ENCODE measurements at places on chromosomes 2 and 18.

- DNase-seq: no peak
Measured at GRCh38 chr2:130241041-130241707, 42.9 kb upstream of the TUBA3E start.

GRCh38 chr2:43008388-43008787 is 216.0 kb upstream of the HAAO start:
- no peak for DNase-seq

GRCh38 chr18:11501352-11501751 is 108.0 kb upstream of the SLC35G4 start:
- no peak for DNase-seq

- no peak for DNase-seq
Measured at GRCh38 chr18:2902327-2902726, 55.5 kb downstream of the EMILIN2 start.

DNA sequence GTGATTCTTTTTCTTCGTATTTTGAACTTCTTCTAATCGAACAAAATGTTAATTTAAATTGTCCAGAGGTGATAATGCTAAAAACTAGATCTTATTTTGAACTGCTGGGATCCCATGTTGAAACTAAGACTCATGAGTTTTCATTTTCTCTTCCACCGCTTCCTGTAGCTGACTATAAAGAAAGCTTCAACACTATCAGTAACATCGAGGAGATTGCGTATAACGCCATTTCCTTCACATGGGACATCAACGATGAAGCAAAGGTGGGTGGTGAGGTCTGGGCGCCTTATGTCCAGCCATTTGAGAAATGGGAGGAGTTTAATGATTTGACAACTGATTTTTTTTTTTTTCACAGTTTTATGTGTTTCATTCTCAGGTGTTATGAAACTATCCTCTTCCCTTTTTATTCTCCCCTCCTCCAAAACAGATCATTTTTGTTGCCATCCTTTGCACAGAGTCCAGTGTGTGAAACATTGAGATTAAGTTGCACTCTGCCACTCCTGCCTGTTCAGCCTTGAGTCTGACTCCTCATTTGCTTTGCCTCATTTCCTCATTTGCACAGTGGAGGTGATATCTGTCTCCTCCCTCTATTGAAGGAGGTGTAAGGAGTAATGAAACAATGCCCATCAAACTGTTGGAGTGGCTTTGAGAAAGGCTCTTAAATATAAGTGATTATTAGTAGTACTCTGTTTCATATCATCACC is 13.8 kb downstream of the GRHL1 start:
- DNase-seq: no peak

DNA sequence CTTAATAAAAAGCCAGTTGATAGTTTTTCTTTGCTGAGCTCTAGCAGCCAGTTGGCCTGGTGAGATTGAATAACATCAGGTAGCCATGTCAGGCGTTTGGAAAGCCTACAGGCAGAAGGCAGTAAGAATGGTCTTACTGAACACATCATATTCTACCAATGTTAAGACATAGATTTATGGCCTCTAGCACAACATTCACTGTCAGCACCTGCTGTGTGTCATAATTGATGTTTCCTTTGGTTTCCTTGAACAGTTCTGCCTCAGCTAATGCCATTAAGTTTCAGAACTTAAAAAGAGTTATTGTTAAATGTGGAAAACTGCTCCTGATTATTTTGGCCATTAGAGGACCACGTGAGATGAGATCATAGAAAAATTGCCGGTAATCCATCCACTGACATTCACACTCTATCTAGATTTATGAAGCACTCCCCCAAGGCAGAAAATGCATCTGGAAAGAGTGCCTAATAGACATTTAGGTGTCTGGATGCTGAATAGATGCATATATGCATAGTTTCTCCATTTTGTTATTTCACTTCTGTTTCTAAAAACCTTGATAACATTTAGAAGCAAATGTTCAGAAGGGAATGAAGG is 434.7 kb downstream of the PTPRM start:
- DNase-seq: no peak

DNA sequence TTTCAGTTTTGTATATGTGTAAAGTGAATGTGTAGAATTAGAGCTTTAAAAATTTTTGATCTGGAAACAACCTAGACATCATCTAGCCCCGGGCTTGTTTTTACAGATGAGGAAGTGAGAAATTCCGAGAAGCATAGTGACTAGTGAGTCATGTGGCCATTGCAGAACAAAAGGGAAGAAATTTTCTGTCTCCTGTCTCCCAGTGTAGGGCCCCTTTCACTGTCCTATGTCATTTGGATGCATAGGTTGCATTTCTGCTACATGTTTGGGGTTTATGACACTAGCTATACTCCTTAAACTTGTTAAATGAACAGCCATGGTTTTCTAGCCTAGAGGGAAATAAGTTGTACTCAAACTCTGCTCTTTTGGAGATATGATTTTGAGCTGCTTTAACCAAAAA is 84.6 kb downstream of the PLCL1 start:
- no peak for DNase-seq

GRCh38 chr18:36532815-36533214 is 235.3 kb downstream of the FHOD3 start:
- DNase-seq: no peak

DNA sequence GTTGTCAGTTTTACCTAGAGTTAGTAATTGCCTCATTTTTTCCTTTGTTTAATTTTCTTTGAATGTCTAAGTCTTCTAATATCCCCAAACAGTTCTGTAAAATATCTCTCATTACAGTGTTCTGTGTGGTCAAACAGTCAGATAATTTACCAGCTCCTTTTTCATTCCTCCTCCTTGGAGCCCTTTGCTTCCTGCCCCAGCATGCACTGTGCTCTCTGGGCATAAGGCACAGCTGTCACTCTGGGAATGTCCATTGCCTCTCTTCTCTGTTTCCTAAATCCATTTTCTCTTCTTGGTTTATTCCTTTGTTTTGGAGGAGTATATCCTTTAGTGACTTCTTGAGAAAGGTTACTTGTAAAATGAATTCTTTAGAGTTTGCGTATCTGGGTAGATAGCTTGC is 139.3 kb downstream of the PLCL1 start:
- no peak for DNase-seq

DNA sequence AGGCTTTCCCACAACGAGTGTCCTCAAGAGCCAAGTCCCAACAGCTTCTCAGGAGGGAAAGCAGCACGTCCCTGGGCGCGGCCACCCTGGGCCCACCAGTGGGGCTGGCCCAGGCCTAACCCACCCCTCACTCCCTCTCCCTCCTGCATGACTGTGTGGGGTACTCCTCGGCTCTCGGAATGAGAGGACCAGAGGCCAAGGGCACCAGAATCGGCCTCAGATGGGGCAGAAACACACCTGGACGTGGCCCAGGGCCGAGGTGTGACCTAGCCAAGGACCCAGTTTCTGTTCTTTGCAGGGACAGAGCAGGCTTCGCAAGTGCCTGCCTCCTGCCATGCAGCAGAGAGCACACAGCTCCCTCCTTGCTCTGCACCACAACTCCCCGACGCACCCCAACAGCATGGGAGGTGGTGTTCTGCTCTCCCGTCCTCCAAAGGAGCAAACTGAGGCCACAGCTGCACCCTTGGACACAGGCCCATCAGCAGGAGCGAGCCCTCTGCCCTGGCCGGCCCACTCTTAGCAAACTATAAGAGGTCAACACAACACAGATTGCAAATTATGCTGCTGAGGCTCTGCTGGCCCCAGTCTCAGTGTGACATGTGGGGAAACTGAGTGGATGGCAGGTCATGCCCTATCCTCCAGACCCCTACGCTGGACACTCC is 19.7 kb downstream of the HS6ST1 start:
- DNase-seq: no peak

DNA sequence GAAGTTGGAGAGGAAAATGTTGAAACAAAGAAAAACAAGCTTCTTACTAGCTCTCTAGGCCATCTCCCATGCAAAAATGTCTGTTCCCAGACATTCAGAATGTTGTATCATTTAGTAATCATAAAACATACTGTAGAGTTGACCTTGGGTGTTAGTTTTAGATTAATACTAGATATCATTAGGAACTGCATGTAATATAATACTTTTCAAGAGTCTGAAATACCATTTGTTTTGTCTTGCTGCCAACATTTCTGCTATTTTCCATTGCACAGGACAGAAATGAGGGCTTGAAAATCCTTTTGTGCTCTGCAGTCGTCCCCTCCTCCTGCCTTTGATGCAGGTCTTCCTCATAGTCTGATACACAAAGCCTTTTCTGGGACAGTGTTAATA is 89.5 kb upstream of the RBMS1 start:
- no peak for DNase-seq

GRCh38 chr2:67503066-67503795 is 106.1 kb downstream of the ETAA1 start:
- DNase-seq: no peak

DNA sequence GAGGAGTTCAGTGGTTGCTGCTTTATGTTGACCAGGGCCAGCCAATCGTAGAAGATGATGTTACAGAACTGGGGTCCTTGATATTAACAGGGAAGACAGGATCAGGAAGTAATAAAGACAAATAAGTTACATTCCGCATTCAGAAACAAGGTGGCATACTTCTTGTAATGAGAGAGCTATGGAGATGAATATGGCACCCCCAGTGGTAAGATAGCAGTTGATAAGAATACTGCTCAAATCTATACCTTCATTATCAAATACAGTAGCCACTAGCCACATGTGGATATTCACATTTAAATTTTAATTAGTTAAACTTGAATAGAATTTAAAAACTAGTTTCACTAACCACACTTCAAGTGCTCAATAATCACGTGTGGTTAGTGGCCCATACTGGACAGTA is 290.4 kb upstream of the RBMS1 start:
- no peak for DNase-seq

GRCh38 chr2:80403081-80403480 is 98.5 kb upstream of the LRRTM1 start:
- DNase-seq: no peak

DNA sequence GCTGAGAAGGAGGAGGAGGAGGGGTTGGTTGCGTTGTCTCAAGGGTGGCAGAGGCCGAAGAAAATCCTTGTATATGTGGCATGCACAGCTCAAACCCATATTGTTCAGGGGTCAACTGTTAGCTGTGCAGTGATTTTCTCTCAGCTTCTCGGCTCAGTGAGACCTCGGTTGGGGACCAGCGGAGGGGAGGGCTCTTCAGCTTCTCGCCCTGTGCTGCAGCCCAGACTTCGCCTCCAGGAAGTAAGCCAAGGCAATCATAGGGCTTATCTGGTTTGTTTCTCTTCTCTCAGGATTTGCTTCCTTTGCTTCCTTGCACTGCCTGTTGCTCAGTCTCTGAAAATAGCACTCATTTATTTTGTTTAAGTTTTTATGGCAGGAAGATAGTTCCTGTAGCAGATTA is 85.5 kb downstream of the SOWAHC start:
- DNase-seq: no peak

DNA sequence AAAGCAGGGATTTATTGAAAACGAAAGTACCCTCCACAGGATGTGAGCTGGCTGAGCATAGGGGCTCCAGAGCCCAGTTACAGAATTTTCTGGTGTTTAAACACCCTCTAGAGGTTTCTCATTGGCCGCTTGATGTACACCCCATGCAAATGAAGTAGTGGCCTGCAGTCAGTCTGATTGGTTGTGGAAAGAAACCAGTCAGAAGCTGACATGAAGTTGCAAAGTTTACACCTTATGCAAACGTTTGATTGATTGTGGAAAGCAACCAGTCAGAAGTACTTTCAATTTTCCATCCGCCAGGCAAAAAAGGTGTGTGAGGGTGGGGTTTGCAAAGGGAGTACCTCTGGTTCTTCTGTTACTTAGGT is 62.3 kb downstream of the VWA3B start:
- no peak for DNase-seq

- DNase-seq: no peak
Measured at GRCh38 chr2:62423235-62423634, 82.8 kb downstream of the TMEM17 start.

DNA sequence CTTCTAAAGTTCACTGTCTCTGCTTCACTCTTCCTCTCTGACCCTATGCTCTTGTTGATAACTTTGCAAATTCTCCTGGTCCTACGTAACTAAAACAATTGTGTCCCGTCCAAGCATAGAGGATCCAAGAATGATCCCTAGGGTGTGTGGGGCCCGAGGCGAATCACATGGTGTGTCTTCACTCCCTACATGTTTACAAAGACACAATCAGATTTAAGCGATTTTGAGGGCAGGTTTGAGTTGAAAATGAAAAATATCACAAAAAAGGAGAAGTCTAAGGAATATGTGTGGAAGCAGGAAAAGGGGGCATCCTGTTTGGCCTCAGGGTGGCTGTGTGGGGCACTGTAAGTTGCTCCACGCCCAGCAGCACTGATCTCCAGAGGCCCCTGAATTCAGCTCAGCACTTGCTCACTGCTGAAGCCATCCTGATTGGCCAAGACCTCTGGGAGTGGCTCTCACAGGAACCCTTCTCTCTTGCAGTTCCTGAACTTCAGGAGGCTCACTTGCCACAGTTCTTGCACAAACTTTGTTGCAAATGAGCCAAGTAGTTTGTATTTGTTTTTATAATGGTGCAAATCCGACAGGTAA is 363.6 kb downstream of the ZNF521 start:
- no peak for DNase-seq

DNA sequence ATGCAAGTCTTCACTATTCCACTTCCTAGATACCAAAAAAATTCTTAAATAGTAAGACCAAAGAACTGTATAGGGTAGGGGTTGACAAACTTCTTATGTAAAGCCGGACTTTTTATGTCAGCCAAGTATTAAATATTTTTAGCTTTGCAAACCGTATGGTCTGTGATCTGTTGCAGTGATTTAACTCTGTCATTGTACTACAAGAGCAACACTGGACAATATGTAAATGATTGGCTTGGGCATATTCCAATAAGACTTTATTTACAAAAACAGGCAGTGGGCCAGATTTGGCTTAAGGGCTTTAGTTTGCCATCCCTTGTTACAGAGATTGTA is 48.0 kb downstream of the MGAT5 start:
- DNase-seq: no peak

DNA sequence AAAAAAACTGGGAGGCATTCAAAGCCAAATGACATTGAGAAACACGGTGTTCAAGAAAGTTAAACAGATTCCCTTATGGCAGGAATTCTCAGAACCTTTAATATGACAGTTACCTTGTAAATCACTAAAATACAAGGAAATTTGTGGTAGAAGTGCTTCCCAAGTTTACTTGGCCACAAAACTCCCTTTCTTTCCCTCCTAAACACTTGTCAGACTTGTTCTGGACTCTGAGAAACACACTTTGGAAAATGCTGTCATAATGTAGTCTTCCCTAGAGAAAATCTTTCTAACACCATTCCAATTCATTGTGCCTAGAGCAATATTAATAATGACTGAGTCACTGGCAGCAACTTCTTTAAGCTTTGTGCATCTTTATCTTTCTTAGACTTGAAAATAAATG is 140.4 kb downstream of the ANKRD44 start:
- no peak for DNase-seq

DNA sequence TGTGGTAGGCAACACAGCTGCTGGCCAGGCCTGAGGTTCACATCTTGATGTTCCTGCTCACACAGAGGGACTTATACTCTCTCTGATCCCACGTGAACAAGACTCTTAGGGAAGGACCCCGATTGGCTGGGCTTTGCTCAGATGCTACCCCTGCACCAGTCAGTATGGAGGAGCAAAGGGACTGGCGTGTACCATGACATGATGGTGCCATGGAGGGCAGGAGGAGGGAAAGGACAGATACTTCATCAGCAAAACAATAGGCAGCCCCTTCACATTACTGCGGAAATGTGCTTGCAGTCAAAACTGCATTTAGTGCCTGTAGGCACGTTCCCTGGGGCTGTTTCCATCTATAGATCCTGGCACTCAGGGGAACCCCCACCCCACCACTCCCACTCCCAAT is 42.7 kb downstream of the ZFP36L2 start:
- no peak for DNase-seq

- DNase-seq: no peak
Measured at GRCh38 chr2:53863538-53864227, 3.9 kb upstream of the GPR75 start.
